ENCODE measurements at places on chromosomes 11 and 22.

DNA sequence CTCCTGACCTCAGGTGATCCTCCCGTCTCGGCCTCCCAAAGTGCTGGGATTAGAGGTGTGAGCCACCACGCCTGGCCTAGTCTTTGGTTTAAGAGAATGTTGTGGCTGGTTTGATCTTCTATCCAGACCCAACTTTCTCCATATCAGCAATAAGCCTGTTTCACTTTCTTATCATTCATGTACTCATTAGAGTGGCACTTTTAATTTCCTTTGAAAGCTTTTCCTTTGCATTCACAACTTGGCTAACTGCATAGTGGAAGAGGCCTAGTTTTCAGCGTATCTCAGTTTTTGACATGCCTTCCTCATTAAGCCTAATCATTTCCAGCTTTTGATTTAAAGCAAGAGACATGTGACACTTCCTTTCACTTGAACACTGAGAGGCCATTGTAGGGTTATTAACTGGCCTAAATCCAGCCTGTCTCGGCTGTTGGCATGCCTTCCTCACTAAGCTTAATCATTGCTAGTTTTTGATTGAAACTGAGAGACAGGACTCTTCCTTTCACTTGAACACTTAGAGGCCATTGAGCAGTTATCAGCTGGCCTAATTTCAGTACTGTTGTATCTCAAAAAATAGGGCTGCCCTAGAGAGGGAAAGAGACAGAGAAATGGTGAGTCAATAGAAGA, 13.1 kb upstream of the RPL3 start:
- DNase-seq = no peak

GRCh38 chr11:80872116-80872728, 1431.4 kb upstream of the TENM4 start:
- no peak for DNase-seq

GRCh38 chr11:76600124-76600655, 70.4 kb downstream of the LRRC32 start:
- DNase-seq = no peak

DNA sequence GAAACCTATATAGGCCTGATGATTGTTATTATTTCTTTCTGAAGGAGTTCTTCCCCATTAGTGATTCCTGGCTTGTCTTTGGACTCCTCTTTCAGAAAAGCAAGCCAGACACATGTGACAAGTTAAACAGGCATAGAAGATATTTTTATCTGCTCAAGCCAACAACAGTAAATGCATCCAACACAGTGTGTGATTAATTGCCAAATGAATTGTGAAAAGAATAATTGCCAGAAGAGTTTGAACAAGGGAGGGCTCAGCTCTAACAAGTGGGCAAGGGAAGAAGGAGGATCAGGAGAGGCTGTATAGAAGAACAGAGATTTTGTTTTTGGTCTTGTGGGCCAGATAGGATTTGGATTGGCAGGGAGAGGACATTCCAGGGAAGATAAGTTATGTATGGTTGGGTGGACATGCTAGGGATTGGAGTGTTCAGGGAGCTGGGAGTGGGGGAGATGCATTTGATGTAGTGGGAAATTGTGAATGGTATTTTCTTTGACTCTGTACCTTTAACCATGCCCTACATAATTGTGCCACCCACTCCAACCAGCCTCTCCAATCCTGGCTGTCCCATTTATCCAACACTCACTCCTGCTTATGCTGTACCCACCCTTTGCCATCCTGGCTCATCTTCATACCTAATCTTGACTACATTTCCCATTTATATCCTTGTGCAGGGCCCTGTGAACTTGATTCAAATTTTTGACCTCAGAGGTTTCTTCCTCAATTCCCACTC, 172.8 kb downstream of the RRAS2 start:
- DNase-seq = no peak
